ENCODE measurements at places on chromosomes 5 and 9.
A peak's percentile ranks its signal among the peaks of the same experiment; 100 is the strongest.

- DNase-seq = peak; percentile 87
Measured at GRCh38 chr9:115944166-115944948, 209.2 kb upstream of the PAPPA start.

- no peak for DNase-seq
Measured at GRCh38 chr9:134030821-134031470, 5.7 kb downstream of the BRD3OS start.

- DNase-seq = no peak
Measured at GRCh38 chr5:37966291-37966690, 126.5 kb upstream of the GDNF start.

- no peak for DNase-seq
Measured at GRCh38 chr9:70475211-70475610, 60.8 kb upstream of the KLF9 start.

GRCh38 chr9:69122082-69122548 lies 52.0 kb upstream of the TJP2 start:
- DNase-seq = no peak

GRCh38 chr5:111963555-111963954 lies 206.6 kb upstream of the NREP start:
- no peak for DNase-seq

GRCh38 chr9:95629585-95629984 lies 112.8 kb upstream of the PTCH1 start:
- no peak for DNase-seq

- no peak for DNase-seq
Measured at GRCh38 chr9:114370251-114370967, 17.4 kb downstream of the AKNA start.

GRCh38 chr9:114503009-114503408 lies 2.3 kb downstream of the WHRN start:
- no peak for DNase-seq

- no peak for DNase-seq
Measured at GRCh38 chr9:132226571-132227430, 64.9 kb downstream of the NTNG2 start.

- DNase-seq = no peak
Measured at GRCh38 chr5:25862276-25862675, 1176.1 kb downstream of the CDH9 start.

GRCh38 chr9:110446171-110446570 lies 108.5 kb upstream of the TXNDC8 start:
- DNase-seq = no peak

- DNase-seq = no peak
Measured at GRCh38 chr9:133726401-133727276, 11.5 kb downstream of the SARDH start.

DNA sequence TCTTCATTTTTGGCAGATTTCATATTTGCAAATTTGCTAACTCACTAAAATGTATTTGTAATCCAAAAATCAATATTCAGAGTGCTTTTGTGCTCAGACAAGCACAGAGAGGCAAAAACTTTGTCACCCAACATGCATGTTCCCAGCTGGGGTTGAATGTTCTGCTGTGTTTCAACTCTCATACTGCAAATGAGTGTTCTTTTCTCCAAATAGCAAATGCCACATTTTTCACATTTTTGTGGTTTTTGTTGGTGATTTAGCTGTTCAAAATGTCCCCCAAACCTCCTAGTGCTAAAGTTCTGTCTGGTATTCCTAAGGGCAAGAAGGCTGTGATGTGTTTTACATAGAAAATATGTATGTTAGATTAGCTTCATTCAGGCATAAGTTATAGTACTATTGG lies 87.3 kb upstream of the PCSK5 start:
- peak; percentile 36 for DNase-seq
